ENCODE measurements at places on chromosomes 6 and 20.

- no peak for DNase-seq
Measured at GRCh38 chr20:47150403-47151152, 205.9 kb downstream of the ZMYND8 start.

DNA sequence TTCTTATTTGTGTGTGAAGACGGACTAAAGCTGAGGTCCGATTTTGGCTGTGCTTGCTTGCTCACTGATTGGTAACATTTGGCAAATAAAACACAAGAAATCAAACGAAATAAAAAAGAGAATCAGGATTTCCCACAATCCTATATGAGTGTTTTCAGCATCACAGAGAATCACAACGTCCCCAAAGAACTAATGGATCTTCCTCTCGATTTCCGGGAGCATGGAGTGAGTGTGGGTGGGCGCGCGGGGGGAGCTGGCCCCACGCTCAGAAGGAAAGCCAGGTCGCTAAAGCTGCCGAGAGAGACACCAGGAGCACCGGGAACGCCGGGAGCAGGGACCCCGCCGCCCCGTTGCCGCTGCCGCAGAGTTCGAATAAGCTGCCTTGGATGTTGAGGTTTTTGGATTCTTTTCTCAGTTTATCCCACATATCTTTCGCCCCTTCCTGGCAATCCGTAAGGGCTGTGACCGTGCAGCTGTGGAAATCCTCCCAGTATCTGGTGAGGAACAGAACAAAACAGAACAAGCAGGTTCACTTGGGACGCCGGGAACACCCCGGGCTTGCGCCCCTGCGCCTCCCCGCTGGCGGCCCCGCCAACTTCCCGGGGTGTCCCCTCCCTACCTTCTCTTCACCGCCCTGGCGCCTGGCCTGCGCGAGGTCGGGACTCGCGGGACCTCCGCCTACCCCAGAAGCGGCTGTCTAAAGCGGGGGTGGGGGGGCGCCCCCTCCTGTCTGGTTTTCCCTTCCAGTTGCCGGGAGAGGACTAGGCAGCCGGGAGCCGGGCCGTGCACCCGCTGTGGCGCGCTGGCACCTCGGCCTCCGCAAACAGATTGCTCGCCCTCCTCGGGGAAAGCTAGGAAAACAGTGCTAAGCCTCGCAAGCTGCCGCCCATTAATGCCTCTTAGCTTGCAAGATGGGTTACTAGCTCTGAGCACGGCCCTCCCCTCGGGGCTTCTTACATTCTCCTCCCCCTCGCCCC, 7.7 kb downstream of the NRN1 start:
- no peak for DNase-seq

DNA sequence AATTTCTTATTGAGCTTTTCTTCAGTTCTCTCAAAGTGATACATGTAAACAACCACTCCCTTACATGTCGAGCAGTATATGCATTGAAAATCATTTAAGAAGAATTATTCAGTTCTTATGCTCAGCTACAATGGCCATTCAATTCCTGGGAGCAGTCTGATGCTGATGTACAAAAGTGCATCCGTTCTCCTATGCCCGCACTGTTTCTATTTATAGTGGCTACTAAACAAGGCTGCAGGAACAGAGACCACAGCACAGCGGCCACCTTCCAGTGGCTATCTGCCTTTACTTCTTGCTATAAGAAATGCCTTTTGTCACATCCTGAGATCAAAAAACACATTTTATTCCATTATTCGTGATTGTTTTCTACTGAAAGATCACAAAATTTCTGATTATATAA, 82.2 kb downstream of the FHL5 start:
- no peak for DNase-seq

- DNase-seq, result no peak
Measured at GRCh38 chr6:105545228-105545920, 142.5 kb upstream of the PREP start.

DNA sequence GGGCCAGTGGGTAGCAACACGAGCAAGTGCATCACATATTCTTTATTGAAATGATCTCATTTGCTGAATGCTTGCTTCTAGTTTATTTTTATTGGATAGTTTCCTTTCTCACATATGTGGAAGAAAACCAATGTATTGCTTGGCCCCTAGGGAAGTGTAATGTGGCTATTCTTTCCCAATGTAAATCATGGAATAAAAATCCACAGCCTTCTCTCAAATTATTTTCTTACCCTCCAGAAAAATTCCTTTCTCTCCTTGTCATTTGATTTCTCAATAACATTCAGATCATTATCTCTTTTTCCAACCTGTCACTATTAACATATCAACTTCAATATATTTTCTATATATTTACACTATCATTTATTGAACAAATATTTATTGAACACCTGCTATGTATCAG, 51.9 kb upstream of the PTPRK start:
- no peak for DNase-seq

GRCh38 chr6:35343092-35343834, 905 bp downstream of the PPARD start:
- DNase-seq, result no peak

- DNase-seq, result no peak
Measured at GRCh38 chr20:51586005-51586440, 43.5 kb upstream of the NFATC2 start.

- DNase-seq, result no peak
Measured at GRCh38 chr6:30344191-30344867, 627 bp upstream of the RPP21 start.

DNA sequence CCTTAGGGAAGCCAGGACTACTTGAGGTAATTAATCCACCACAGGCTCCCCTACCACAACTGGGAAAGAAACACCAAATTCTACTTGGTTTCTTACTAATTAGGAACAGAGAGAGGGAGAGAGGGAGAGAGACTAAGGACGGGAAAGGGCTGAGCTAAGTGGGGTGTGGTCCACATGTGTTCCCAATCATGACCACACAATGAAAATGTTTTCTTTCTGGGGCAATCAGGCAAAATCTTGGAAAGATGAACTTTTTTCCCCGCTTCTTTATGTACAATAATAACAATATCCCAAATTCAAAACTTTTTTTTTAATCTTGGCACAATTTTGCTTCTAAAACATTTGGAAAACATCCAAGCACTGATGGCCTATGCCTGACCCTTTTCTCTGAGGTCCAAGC, 734.4 kb downstream of the MAFB start:
- DNase-seq, result no peak

DNA sequence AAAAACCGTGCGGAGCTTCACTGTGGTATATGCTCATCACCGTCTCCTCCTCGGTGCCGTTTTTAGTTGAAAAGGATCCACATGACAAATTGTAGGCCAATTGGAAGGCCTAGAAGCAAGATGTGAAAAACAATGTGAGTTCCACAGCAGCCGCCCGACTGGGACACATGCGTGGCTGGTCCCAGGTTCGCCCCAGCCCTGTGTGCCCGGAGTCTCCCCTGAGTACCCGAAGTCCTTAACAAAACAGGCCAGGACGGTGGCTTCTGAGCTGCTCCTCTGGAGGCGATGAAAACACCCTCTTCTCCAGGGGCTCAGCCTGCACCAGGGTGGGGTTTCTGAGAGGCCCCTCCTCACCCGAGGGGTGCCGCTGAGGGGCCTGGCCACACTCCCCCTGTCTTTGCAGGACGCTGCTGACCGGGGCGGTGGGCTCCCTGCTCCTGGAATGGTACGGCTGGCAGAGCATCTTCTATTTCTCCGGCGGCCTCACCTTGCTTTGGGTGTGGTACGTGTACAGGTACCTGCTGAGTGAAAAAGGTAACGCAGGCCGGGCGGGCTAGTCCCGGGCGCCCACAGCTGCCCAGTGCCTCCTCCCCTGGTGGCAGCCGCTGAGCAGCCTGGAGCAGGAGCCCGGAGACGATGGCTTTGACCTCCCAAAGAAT, 9.8 kb downstream of the SLC17A9 start:
- DNase-seq, result no peak
